Foreskin melanocyte (primary cell): ENCODE measurements at places on chromosomes 16 and 17.

- no peak for DNase-seq
These were observed 2.8 kb upstream of the KSR1 start for GRCh38 chr17:27453471-27453870.

- no peak for DNase-seq
These were observed 17.2 kb upstream of the PRM1 start for GRCh38 chr16:11298143-11298900.

DNA sequence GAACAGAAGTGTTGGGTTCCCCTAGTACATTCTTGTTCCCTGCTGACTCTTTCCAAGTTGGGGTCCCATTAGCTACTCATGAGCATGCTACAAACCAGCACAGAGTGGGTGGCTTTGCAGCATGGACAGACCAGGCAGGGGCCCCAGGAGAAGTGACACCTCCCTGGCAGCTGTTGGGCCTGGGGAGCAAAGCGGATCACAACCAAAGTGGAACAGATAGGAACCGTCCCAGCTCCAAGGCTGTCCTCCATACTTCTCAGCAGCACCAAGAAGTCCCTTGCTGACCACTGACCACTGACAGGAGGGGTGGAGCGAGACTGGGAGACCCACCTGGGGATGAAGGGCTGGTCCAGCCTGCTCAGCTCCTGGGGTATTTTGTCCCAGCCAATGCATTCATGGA, 12.4 kb upstream of the GFAP start:
- DNase-seq, result no peak

DNA sequence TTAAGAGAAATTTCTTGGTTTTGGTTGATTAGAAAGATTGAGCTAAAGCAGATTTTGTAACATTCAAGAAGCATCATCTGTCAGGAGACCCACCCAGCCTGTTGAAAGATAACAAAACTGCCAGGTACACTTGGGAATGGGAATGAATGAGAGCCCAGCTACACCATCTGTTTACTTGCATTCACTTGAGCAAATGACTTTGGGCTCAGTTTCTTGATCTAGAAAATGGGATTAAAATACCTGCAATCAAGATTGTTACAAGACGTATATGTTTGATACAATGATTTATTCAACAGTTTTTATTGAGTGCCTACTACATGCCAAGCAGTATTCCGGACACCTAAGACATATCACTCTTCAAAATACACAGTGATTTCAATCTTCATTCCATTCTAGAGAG, 76.3 kb upstream of the HAS3 start:
- DNase-seq, result no peak

GRCh38 chr17:48126532-48126850, 18.9 kb downstream of the SNX11 start:
- no peak for DNase-seq

DNA sequence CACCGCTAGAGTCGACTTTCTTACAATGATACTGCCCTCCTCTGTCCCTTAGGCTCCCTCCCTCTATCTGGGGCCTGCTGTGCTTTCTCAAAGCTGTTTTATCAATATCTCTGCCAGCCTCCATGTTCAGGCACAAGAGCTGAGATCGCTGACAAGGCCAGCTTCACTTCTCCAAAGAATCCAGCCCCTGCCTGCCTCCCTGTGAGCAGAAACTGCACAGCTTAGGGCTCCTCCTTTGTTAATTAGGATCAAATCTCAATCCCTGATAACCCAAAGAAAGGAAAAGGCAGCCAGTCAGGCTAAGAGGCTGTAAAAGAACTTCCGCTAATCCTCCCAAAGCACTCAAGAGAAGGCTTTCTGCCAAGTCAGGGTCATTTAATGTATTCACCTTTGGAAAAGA, 616.0 kb upstream of the CDH11 start:
- DNase-seq, result no peak

GRCh38 chr16:28984619-28985135, at the start of gene LAT:
LAT (plus strand) TSS chr16:28985052; CDS start chr16:28985418, 366 bp downstream.
- no peak for DNase-seq

DNA sequence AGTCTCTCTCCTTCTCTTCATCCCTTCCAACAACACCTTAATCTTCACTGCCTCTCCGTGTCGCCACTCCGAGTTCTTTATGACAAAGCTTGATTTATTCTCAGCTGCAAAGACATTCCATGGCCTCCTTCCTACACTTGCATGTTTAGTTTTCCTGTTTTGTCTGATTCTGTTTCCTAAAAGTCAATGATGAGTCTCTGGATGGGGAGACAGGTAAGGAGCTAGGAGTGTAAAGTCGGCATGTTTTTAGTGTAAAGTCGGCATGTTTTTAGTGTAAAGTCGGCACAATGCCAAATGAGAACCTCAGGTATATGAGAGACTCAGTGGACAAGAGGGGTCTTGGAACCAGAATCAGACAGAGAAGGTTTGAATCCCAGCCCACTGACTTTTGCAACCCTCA, 362.3 kb upstream of the EEF2KMT start:
- DNase-seq, result no peak

DNA sequence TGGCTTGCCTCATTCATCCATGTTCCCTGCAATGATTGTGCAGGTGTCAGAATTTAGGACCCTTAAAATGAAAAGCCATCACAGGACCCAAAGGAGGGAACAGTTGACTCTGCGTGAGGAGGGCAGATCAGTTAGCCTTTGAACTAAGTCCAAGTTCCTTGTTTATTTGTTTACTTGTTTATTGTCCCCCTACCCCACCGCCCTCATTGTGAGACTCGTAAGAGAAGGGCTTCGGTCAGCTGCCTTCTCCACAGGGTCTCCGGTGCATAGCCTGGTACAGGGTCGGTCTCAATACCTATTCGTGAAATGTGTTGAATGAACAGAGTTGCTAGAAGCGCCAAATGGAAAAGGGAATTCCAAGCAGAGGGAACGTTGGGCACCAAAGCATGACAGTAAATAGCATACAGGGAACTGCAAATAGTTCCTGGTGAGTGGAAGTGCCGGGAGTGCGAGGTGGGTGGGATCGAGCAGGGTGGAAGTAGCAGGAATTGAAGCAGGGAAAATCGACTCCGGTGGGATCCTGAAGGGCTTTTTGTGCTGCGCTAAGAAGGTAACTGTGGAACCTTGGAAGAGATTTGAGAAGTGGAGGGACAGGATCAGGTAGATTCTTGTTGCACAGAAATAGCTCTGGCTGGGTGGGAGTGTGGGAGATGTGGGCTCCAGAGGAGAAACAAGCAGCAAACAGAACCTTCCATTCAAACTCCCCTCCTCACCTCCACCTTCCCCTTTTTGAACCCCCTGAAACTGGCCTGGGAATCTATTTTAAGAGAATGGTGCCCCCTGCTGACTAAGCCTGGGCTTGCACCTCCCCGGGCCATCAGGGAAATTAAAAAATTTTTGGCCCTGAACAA, 12.7 kb downstream of the SLC35B1 start:
- no peak for DNase-seq

GRCh38 chr16:4944333-4945281, 7.7 kb upstream of the PPL start:
- peak; percentile 65 for DNase-seq

DNA sequence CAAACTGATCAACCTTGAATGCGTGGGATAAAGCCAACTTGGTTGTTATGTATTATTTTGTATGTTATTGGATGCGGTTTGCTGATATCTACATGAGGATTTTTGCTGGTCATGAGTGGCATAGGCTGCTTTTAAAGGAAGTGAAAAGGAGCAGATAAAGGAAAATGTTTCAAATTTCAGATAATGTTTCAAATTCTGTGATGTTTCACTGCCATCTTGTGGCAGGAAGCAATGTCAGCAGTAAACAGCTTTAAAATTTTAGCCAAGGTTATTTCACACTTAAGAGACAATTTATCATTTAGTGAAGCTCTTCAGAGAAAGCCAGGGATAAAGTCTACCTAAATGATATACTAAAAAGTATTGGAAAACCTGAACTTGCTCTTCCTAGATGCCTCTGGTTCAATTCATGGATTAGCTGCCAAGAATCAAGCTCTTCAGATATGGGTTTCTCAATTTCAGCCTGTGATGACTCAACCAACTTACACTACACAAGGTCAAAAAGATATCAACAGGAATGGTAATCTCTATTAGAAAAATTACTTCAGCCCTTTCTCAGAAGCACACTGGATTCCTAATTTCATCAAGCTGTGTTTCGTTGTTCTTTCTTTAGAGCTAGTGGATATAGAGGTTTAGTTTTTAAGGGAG, 136.0 kb upstream of the C17orf78 start:
- no peak for DNase-seq

DNA sequence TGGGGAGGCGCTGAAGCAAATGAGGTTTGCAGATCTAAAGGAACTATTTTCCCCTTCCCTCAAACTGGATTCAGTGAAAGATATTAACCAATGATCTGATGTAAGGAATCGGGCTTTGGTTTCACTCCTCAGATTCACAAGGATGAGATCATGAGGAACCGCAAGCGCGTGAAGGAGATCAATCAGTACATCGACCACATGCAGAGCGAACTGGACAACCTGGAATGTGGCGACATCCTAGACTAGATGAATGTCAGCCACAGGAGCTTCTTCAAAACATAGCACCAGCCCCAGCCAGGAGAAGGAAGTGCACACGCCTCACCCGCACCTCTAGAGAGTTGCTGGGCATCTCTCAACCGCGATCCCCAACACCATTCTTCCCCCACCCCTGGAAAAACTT, 22.5 kb downstream of the ATPAF2 start:
- no peak for DNase-seq

DNA sequence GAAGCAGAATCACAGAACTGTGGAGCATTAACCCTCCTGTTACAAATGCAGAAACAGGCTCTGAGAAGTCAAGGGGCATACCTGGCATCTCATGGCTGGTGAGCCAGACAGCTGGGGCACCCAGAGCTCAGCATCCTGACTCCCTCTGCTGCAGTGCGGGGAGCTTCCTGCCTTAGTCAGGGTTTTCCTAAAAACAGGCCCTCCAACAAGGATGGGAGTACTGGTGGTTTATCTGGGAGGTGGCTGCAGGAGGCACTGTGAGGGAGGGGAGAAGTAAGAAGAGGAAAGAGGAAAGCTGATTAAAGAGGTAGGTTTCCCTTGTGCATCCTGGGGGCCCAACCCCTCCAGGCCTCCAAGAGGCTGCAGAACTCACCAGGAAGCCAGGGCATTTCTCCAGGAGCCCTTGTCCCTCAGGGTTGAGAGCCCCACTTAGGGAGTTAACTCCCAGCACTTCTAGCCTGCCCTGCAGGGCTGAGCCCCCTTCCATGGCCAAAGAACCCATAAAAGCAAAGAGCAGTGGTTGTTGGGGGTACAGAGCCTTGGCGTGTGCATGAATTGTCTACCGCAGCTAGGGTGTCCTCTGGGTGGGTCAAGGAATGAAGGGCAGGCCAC, 261.5 kb upstream of the RPL38 start:
- DNase-seq, result no peak

GRCh38 chr16:72128701-72129100, 35.1 kb downstream of the DHX38 start:
- no peak for DNase-seq

DNA sequence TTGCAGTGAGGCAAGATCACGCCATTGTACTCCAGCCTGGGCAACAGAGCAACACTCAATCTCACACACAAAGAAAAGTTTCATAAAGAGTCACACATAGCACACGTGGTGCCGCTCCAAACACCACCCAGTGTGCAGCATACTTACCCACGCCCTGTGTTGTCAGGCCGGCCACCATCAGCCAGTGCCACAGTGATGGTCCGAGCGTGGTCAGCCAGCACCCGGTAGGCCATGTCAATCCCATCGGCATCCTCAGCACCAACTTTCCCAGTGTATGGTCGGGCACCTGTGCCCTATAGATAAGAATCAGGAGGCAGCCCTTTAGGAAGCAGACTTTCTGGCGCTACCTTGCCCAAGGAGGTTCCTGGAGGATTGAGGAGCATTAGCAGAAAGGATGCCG, 17.7 kb upstream of the EXOSC6 start:
- DNase-seq, result no peak

- no peak for DNase-seq
These were observed 3.9 kb downstream of the SPNS2 start for GRCh38 chr17:4502466-4503154.

DNA sequence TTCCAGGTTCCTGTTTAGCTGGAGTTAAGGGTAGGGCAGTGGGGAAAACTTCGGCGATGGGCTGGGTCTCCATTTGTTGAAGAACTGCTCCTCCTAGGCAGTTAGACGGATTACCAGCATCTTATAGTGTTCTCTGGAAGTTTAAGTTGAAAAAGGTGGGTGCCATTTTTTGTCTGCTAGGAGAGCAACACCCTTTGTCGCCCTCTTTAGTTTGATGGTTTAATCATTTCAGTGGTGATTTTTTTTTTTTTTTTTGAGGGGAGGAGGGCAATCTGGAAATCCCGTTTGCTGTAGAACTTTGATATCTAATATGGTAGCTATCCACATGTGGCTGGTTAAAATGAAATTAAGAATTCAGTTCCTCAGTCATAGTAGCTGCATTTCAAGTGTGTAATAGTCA, 4.1 kb downstream of the UBFD1 start:
- DNase-seq, result no peak

- no peak for DNase-seq
These were observed 792 bp downstream of the PPP1R9B start for GRCh38 chr17:50149417-50150353.

GRCh38 chr16:89190150-89190958, 10.0 kb downstream of the SLC22A31 start:
- DNase-seq, result no peak

DNA sequence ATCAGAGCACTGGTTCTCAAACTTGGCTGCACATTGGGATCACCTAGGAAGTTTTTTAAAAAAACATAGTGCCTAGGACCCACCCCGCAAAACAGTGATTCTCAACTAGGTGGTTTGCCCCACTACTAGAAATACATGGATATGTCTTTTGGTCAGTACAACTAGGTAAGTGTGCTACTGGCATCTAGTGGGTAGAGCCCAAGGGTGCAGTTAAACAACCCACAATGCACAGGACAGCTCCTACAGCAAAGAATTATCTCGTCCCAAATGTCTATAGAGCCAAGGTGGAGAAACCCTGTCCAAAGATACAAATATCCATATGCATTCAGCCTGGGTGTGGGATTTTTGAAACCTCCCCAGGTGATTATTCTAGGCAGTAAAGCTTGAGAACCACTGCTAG, 11.8 kb upstream of the ZNF19 start:
- no peak for DNase-seq

- no peak for DNase-seq
These were observed 27.7 kb upstream of the CCDC182 start for GRCh38 chr17:57772774-57773173.

DNA sequence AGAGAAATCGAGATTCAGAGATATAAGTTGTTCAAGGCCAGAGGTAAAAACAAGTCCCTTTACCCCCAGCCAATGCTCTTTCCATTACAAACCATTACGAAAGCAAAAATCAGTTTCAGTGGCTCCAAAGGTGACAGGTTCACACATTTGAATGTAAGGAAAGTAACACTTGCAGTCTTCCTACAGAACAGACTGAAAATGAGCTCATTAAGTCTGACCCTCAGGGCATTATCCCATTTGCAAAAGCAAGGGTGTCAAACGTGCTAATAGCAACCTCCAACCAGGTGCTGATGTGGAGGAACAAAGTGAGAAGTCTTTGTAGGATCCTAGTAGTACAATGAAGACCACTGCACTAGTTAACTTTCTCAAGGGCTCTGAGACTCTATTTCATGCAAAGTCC, 65.2 kb downstream of the XPO6 start:
- DNase-seq, result no peak

GRCh38 chr16:47970291-47970931, 185.4 kb downstream of the ABCC12 start:
- peak; percentile 13 for DNase-seq

- no peak for DNase-seq
These were observed 131.7 kb downstream of the SHISA6 start for GRCh38 chr17:11372692-11373091.
